ENCODE measurements at places on chromosomes 3 and 15. TPM values are rescaled to one million over a fixed set of nuclear protein-coding genes. Genes with fewer than 3 reads are reported as not detected.
A peak's percentile ranks its signal among the peaks of the same experiment; 100 is the strongest.

- H3K27me3 ChIP-seq, result peaks cover 3% of the 10 kb centered on the region
- no peak for DNase-seq
- H3K36me3 ChIP-seq, result no peaks in the 10 kb centered on the region
Observed at GRCh38 chr15:88992216-88992615, 79.0 kb upstream of the MFGE8 start.

SLC24A5 gene
- not detected for total RNA-seq

- H3K36me3 ChIP-seq, result no peaks in the 10 kb centered on the region
- H3K4me3 ChIP-seq, result no peak overlapping the region
- no peak for DNase-seq
- no peak overlapping the region for H3K27ac ChIP-seq
Observed at GRCh38 chr3:149489060-149489690, 14.7 kb downstream of the TM4SF4 start.

RFT1 gene
- 42.5 TPM for total RNA-seq

DNA sequence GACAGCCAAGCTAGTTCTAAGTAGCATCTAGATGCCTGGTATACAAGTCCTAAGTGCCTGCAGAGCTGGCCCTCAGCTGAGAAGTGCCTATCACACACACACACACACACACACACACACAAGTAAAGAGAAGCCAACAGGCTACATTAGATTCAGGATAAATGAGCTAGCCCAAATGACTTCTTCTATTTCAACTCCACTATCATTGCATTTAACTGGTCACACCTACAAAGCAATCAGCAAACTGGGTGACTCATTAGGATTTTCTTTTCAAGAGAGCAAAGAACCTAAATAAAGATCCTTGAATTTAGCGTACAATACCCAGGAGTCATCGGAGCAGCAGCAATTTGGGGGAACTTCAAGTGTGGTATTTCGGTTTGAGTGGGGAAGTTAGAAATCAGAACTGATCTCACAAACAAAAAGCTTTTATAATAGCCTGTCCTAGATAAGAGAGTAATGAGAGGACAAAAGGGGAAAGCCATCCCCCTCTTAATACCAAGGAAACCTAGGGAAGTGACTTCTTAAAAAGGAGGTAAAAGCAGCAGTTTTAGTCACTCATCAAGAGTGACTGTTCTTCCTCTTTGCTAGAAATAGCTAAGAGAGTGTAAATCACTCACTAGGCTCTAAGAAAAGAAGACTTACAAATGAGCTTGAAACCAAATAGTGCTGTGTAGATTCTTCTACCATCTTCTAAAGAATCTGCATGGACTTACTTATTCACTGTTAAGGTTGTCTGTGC is 112.7 kb downstream of the TNIK start:
- H3K27ac ChIP-seq, result peak overlapping the region; percentile 22
- peaks cover 44% of the 10 kb centered on the region for H3K4me1 ChIP-seq
- H3K4me3 ChIP-seq, result no peak overlapping the region
- H3K27me3 ChIP-seq, result no peaks in the 10 kb centered on the region
- peaks cover 16% of the 10 kb centered on the region for H3K36me3 ChIP-seq
- DNase-seq, result no peak

DNA sequence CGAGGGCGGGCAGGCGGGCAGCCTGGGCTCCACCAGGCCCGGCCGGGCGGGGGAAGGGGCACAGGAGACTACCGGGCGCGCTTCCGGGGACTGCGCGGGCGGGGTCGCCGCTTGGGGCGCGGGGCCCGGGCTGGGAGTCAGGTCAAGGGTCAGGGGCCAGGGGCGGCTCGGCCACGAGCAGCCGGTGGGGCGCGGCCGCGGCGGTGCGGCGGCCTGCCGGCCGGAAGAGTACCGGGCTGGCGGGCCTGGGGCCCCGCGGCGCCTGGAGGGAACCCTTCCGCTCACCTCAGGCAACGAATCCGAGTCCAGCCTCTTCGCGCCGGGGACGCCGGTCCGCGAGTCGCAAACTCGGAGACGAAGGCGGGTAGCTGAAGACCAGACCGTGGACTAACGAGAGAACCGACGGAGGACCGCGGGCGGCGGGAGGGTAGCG is 225 bp downstream of the RHOA start:
- peaks cover 52% of the 10 kb centered on the region for H3K36me3 ChIP-seq
- peak; percentile 61 for DNase-seq

DNA sequence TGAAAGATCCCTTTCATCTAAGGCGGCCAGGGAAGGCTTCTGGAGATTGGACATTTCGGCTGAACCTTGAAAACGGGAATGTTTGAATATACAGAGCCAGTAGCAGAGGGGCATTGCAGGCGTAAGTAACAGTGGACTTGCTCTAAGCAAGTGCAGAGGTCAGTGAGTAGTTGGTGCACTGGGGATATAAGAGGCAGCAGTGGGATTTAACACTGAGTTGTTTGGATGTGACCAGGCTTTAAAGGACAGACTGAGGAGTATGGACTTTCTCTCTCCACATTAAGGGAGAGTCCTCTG is 1.3 kb downstream of the ARNT2 start:
- peaks cover 62% of the 10 kb centered on the region for H3K27me3 ChIP-seq
- no peak overlapping the region for H3K4me3 ChIP-seq
- H3K36me3 ChIP-seq, result no peaks in the 10 kb centered on the region
- H3K4me1 ChIP-seq, result peaks cover 6% of the 10 kb centered on the region
- DNase-seq, result no peak
- no peak overlapping the region for H3K27ac ChIP-seq

P2RY13 gene
- not detected for total RNA-seq

GRCh38 chr15:68784206-68784605 is 36.5 kb downstream of the ANP32A start:
- H3K36me3 ChIP-seq, result peaks cover 58% of the 10 kb centered on the region
- H3K4me3 ChIP-seq, result no peak overlapping the region
- H3K27me3 ChIP-seq, result no peaks in the 10 kb centered on the region

ANKUB1 gene
- total RNA-seq, result not detected

GRCh38 chr15:64026591-64026990 is 19.7 kb downstream of the DAPK2 start:
- H3K27ac ChIP-seq, result no peak overlapping the region
- H3K4me1 ChIP-seq, result peaks cover 20% of the 10 kb centered on the region
- no peaks in the 10 kb centered on the region for H3K27me3 ChIP-seq
- DNase-seq, result no peak
- H3K4me3 ChIP-seq, result no peak overlapping the region
- H3K36me3 ChIP-seq, result no peaks in the 10 kb centered on the region

- DNase-seq, result no peak
- H3K4me3 ChIP-seq, result no peak overlapping the region
- no peak overlapping the region for H3K27ac ChIP-seq
Observed at GRCh38 chr15:83062768-83063180, 4.3 kb downstream of the BTBD1 start.

DNA sequence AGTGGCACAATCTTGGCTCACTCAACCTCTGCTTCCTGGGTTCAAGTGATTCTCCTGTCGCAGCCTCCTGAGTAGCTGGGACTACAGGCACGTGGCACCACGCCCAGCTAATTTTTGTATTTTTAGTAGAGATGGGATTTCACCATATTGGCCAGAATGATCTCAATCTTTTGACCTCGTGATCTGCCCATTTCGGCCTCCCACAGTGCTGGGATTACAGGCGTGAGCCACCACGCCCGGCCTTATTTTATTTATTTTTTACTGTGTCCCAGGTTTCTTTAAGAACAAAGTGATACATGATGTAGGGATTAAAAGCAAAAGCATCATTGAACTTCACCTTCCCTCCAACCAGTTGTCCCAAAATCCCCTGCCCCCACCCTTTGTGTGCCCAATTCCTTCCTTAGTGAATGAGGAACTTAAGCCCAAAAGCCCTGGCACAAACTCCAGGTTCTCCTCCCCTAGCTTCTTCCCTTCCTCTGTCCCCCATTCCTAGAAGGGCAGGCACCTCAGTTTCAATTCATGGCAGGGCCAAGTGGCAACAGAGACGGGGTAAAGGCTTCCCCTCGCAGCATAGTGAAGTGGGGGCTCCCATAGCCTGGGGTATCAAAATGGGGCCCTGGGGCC is 23.7 kb upstream of the RPN1 start:
- no peaks in the 10 kb centered on the region for H3K36me3 ChIP-seq
- H3K27me3 ChIP-seq, result peaks cover 1% of the 10 kb centered on the region
- H3K4me3 ChIP-seq, result peak overlapping the region; percentile 21
- no peak for DNase-seq
- H3K4me1 ChIP-seq, result peaks cover 12% of the 10 kb centered on the region
- peak overlapping the region; percentile 66 for H3K27ac ChIP-seq

FBXO22 gene
- 64.8 TPM for total RNA-seq

- H3K27ac ChIP-seq, result no peak overlapping the region
- H3K4me3 ChIP-seq, result no peak overlapping the region
- H3K36me3 ChIP-seq, result no peaks in the 10 kb centered on the region
- H3K27me3 ChIP-seq, result no peaks in the 10 kb centered on the region
- peaks cover 83% of the 10 kb centered on the region for H3K4me1 ChIP-seq
Observed at GRCh38 chr15:85475711-85476110, 95.3 kb downstream of the AKAP13 start.

SLC28A1 gene
- total RNA-seq, result not detected

GRCh38 chr15:58243070-58243469 is 104.9 kb downstream of the AQP9 start:
- no peaks in the 10 kb centered on the region for H3K27me3 ChIP-seq
- H3K36me3 ChIP-seq, result no peaks in the 10 kb centered on the region
- no peak overlapping the region for H3K27ac ChIP-seq
- no peak overlapping the region for H3K4me3 ChIP-seq
- no peak for DNase-seq

- no peaks in the 10 kb centered on the region for H3K27me3 ChIP-seq
- H3K4me1 ChIP-seq, result no peaks in the 10 kb centered on the region
- H3K36me3 ChIP-seq, result no peaks in the 10 kb centered on the region
- peak; percentile 52 for DNase-seq
- no peak overlapping the region for H3K4me3 ChIP-seq
Observed at GRCh38 chr15:59160880-59161593, 45.6 kb upstream of the LDHAL6B start.

- no peaks in the 10 kb centered on the region for H3K27me3 ChIP-seq
- no peak overlapping the region for H3K4me3 ChIP-seq
- DNase-seq, result no peak
- no peaks in the 10 kb centered on the region for H3K36me3 ChIP-seq
Observed at GRCh38 chr3:13159890-13160289, 86.7 kb upstream of the IQSEC1 start.

DNA sequence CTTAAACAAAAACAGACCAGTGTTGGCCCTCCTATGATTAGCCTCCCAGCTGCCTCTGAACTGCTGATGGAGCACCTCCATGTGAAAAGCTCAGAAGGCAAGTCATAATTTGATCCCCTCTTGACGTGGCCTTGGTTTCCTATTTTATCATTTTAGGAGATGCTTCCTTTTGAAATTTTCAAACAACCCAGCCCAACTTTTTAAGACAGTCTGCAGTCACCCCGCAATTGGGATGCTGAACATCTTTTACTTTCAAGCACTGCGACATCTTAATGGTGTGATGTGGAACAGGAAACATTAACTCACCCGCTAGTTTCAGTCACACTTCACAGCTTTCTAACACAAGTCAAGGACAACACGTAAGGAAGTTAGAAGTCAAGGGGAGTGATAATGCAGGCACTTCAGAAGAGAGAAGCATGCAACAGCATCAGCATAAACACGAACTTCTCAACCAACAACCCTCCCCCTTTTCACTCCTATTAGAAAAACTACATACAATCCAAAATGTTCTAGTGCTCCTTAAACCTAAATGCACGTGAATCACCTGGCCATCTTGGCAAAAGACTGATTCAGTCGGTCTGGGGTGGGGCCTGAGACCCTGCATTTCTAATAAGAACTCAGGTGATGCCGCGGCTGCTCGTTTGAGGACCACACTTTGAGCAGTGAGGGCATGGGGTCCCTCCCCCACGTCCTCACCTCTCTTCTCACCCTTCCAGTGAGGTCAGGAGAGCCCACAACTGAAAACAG is 161.5 kb downstream of the FOXP1 start:
- peak overlapping the region; percentile 90 for H3K27ac ChIP-seq
- H3K36me3 ChIP-seq, result peaks cover 31% of the 10 kb centered on the region
- peak; percentile 81 for DNase-seq
- H3K4me3 ChIP-seq, result peak overlapping the region; percentile 70
- H3K27me3 ChIP-seq, result no peaks in the 10 kb centered on the region

GRCh38 chr3:157543501-157544035 is 40.4 kb upstream of the VEPH1 start:
- peaks cover 32% of the 10 kb centered on the region for H3K27me3 ChIP-seq
- DNase-seq, result no peak
- H3K36me3 ChIP-seq, result no peaks in the 10 kb centered on the region
- no peak overlapping the region for H3K4me3 ChIP-seq

GRCh38 chr3:190436331-190436730 is 13.4 kb downstream of the TMEM207 start:
- no peak overlapping the region for H3K27ac ChIP-seq
- DNase-seq, result no peak
- H3K4me1 ChIP-seq, result no peaks in the 10 kb centered on the region

- H3K27me3 ChIP-seq, result peaks cover 18% of the 10 kb centered on the region
- peaks cover 36% of the 10 kb centered on the region for H3K4me1 ChIP-seq
- H3K4me3 ChIP-seq, result no peak overlapping the region
- H3K36me3 ChIP-seq, result no peaks in the 10 kb centered on the region
- H3K27ac ChIP-seq, result peak overlapping the region; percentile 55
- DNase-seq, result peak; percentile 76
Observed at GRCh38 chr15:70142322-70143191, 44.8 kb upstream of the TLE3 start.

STAC gene
- total RNA-seq, result not detected

GLDN gene
- not detected for total RNA-seq

Data from activated CD8-positive, alpha-beta T cell treated with anti-CD3 and anti-CD28 coated beads for 36 hours (primary cell).